Cerebellum (tissue), 4 donors: ENCODE measurements at places on chromosomes 3 and 15. TPM values are rescaled to one million over a fixed set of nuclear protein-coding genes. Genes with fewer than 3 reads are reported as not detected.
A peak's percentile ranks its signal among the peaks of the same experiment; 100 is the strongest.

GRCh38 chr3:62835554-62836236 is 39.5 kb downstream of the CADPS start:
- no peak for DNase-seq

DNA sequence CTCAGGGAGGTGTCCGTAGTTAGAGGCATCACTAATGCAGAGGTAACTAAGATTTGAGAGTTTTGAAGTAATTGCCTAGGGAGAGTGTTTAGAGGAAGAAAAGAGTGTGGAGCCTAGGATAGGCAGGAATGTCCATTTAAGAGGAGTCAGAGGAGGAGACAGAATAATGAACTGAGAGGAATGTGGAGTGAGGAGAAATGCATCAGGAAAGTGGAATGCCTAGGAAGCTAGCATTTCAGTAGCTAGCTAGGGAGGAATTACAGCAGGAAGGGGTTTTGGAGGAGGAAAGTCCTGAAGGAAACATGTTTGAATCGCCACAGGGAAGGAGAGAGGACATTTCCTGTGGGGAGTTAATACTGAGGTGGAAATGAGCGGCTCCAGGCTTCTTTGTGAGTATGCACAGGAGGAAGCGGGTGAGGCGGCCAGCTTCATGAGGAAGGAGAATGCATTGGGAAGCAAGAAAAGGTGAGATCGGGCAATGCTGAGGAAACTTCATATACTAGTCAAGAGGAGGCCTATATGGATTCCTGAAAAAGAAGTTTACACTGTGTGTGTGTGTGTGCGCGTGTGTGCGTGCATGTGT is 154.3 kb downstream of the TMEM108 start:
- no peak for DNase-seq

GRCh38 chr3:71160785-71161546 is 422.6 kb downstream of the FOXP1 start:
- no peak for DNase-seq

DNA sequence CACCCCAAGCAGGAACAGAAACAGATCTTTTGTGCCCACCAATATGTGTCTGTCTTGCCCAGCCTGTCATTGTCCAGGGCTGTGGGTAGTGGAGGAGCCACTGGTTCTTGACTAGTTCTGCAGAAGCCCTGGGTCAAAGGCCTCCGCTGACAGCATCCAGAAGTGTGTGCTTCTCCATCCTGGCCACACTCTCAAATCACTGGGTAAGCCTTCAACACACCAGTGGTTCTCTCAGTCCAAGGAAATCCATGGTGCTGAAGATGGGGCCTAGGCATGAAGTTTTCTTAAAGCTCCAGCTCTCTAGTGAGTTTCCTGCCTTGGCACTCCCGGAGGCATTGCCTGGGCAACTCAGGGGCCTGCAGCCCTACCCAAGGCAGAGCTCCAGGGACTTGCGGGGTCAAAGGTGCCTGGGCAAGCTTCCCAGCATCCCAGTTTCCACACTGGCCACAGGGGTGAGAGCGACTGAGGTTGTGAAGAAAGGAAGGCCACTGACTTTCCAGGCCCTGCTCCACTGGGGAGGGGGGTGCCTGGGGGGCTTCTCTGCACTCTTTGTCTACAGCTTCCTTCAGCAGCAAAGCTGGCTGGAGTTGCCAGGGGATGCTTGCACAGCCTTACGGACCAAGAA is 37.9 kb upstream of the RPL32 start:
- DNase-seq: no peak

DNA sequence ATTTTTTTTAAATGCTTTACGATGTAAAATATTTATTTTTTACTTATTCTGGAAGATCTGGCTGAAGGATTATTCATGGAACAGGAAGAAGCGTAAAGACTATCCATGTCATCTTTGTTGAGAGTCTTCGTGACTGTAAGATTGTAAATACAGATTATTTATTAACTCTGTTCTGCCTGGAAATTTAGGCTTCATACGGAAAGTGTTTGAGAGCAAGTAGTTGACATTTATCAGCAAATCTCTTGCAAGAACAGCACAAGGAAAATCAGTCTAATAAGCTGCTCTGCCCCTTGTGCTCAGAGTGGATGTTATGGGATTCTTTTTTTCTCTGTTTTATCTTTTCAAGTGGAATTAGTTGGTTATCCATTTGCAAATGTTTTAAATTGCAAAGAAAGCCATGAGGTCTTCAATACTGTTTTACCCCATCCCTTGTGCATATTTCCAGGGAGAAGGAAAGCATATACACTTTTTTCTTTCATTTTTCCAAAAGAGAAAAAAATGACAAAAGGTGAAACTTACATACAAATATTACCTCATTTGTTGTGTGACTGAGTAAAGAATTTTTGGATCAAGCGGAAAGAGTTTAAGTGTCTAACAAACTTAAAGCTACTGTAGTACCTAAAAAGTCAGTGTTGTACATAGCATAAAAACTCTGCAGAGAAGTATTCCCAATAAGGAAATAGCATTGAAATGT is 15.6 kb downstream of the THBS1 start:
- no peak for DNase-seq

DNA sequence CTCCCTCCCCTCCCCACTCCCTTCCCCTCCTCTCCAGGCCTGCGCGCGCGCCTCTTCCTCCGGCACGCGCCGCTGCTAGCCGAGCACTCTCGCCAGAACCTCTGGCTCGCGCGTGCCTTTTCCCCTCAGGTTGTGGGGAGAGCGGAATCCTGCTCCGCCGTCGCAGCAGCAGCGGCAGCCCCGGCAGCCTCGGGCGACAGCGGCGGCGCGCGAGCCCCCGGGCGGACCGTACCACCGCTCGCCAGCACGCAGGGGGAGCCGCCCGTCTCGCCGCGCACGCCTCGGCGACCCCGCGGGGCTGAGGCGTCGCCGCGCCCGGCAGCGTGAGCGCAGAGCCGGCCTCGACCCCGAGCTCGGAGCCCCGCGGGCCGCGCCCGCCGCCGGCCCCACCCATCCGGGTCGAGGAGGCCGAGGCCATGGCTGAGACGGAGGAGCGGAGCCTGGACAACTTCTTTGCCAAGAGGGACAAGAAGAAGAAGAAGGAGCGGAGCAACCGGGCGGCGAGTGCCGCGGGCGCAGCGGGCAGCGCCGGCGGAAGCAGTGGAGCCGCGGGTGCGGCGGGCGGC is at the start of gene CDV3:
CDV3 (plus strand) TSS at position 58 of the 566 bp plus-strand sequence; CDS start at position 417, 359 bp downstream.
- DNase-seq: peak; percentile 78

- no peak for DNase-seq
Measured at GRCh38 chr3:184175506-184175905, 851 bp downstream of the AP2M1 start.

GRCh38 chr3:64276131-64276530 is 50.9 kb upstream of the PRICKLE2 start:
- DNase-seq: no peak

DNA sequence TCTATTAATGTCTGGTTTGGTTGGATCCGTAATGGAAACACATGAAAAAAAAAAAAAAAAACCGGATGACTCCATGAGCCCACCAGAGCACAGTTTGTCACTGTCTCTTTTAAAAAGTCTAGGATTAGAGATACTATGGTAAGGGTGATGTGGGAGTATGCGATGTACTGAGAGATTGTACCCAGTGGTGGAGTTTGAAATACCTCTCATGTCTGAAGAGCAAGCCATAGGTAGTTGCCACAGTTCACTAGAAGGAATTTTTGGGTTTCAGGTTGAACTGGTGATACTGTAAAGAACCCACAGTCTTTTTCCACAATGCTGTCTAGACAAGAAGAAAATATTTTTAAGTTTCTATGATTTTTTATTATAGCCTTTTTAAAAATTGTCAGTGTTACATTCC is 132.9 kb downstream of the KLHL25 start:
- DNase-seq: no peak

GRCh38 chr3:72065872-72066641 is 281.1 kb upstream of the PROK2 start:
- DNase-seq: no peak

GRCh38 chr3:10682692-10683091 is 133.3 kb upstream of the SLC6A11 start:
- DNase-seq: no peak

DNA sequence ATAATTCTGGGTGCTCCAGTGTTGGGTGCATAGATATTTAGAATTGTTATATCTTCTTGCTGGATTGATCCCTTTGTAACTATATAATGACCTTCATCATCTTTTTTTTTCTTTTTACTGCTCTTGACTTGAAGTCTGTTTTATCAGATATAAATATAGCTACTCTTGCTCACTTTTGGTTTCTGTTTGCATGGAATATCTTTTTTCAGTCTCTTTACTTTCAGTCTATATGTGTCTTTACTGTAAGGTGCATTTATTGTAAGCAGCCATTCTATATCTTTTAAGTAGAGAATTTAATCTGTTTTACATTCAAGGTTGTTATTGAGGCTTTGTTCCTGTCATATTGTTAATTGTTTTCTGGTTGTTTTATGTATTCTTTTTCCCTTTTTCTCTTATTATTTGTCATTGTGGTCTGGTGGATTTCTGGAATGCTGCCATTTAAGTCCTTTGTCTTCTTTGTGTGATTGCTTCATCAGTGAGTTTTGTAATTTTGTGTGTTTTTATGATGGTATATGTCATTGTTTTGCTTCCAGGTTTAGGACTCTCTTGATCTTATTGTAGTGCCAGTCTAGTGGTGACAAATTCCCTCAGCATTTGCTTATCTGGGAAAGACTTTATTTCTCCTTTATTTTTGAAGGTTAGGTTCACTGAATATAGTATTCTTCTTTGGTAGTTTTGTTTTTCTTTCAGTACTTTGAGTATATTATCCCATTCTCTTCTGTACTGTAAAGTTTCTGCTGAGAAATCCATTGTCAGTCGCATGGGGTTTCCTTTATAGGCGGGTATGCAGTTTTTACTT is 8.3 kb upstream of the PRR23C start:
- no peak for DNase-seq

GRCh38 chr15:44094781-44095180 is 100.3 kb downstream of the FRMD5 start:
- no peak for DNase-seq

- DNase-seq: no peak
Measured at GRCh38 chr3:189529889-189530471, 101.2 kb upstream of the TP63 start.

- no peak for DNase-seq
Measured at GRCh38 chr15:84926491-84927230, 42.2 kb downstream of the SLC28A1 start.

DNA sequence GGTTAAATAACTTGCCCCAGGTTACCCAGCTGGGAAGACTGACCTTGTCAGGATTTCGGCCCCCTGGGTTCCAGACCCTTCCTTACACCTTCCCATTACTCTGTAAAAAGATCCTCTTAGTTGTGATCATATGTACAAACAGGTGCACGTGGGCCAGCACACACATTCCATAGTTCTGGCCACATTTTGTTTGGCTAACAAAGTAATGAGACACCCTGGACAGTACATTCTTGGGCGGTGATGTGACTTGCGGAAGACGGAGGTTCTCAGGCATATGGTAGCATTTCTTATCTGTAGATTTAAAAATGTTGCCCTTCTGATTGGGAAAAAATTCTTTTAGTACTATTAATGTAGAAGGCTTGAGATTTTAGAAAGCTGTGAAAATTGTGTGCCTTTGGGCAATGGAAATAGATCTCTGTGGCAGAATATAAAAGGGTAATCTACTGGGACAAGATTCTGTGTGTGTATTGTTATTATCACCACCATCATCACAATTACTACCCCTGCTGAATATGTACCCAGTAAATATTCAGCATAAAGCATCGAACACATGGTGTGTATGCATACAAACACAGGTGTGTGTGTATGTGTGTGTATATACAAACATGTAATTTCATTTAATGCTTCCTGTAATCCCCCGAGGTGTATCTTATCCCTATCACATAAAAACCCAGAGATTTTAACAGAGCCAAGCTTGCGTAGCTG is 205.4 kb upstream of the UBE2E1 start:
- DNase-seq: no peak

DNA sequence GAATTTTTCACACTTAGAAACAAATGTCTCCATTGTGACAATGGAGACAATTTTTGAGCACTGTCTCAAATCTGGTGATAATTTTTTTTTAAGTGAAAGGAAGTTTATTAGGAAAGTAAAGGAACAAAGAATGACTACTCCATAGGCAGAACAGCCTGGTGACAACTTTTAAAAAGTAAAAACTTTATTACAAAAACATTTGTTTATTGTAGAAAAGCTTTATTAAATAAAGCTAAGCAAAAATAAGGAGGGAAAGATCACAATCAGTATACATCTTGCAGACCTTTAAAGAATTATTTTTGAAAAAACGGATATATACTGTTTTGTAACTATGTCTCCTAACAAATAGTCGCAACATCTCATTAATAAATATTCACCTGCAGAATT is 688 bp upstream of the OXSM start:
- DNase-seq: no peak

GRCh38 chr15:83087576-83087975 is 19.9 kb upstream of the TM6SF1 start:
- no peak for DNase-seq

DNA sequence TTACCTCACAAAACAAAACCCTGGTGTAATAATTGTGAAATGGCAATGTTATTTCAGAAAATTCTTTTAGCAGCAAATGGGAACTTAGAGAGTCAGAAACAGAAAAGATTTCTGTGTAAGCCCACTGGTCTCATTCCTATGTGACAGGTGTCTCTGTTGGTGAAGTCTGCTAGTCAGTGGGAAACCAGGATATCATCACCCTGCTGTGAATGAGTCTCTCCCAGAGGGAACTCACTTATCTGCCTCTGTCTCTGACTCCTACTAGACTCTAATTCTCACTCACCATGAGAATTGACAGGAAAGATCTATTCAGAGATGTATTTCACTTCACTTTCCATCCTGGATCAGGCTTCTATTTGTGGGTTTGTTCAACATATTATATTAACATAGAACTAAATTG is 266.0 kb downstream of the EPHA3 start:
- no peak for DNase-seq

DNA sequence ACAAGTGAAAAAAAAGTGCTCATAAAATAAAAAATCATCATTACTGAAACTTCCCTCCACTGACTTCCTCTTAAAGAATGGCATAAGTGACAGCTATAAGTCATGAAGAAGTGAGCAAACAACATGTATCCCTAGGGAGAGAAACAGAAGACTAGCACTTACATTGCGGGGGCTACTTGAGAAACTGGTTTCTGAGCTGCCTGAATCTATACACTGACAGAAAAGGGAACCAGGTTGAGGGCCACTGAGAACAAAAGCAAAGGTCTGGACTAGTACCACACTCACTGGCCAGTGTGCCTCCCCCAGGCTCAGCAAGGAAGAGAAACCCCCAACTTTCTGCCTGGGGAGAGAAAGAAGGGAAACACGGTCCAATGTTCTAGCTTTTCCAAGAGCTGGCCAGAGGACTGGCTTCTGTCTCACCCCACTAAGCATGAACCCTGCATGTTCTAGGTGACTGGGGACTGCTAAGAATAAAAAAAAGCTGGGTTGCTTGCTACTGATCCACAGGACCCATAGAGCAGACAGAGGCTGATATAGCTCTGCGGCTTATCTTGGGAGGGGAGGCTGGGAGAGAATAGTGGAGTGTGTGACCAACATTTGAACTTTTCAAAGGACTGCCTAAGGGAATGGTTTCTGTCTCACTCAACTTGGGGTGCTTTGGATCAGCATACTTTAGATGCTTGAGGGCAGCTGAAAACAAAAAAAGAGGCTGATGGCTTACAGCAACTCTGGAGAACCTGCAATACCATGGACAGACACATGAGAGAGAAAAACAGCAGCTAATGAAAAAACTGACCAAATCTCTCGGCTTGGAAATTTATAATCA is 8.1 kb downstream of the RAD18 start:
- no peak for DNase-seq

- DNase-seq: no peak
Measured at GRCh38 chr15:72173401-72173800, 24.2 kb downstream of the GRAMD2A start.

PEX11A gene
- total RNA-seq: 7.8 TPM

CELSR3 gene
- total RNA-seq: 37.4 TPM

PEAK1 gene
- total RNA-seq: 34.8 TPM

SLC24A5 gene
- 0.18 TPM for total RNA-seq

ZBBX gene
- 8.9 TPM for total RNA-seq

PLA2G4D gene
- 0.09 TPM for total RNA-seq

TRA2B gene
- 201 TPM for total RNA-seq

EXD1 gene
- 0.09 TPM for total RNA-seq

CRTAP gene
- total RNA-seq: 23.8 TPM
